ENCODE measurements at places on chromosomes 4 and X.

DNA sequence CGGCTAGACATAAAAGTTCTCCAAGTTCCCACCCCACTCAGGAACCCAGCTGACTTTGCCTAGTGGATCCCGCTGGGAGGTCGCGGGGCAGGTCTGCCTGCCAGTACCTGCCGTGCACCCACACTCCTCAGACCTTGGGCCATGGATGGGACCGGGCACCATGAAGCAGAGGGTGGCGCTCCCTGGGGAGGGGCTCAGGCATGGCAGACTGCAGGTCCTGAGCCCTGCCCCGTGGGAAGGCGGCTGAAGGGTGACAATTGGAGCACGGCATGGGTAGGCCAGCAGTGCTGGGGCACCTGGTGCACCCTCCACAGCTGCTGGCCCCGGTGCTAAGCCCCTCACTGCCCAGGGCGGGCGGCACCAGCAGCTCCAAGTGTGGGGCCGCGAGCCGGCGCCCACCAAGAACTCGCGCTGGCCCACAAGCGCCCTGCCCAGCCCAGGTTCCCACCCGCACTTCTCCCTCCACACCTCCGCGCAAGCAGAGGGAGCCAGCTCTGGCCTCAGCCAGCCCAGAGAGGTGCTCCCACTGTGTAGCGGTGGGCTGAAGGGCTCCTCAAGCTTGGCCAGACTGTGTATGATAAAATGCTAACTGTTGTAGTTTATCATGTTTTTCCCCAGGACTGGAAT, 63.1 kb downstream of the UGT2A2 start:
- no peak for DNase-seq

DNA sequence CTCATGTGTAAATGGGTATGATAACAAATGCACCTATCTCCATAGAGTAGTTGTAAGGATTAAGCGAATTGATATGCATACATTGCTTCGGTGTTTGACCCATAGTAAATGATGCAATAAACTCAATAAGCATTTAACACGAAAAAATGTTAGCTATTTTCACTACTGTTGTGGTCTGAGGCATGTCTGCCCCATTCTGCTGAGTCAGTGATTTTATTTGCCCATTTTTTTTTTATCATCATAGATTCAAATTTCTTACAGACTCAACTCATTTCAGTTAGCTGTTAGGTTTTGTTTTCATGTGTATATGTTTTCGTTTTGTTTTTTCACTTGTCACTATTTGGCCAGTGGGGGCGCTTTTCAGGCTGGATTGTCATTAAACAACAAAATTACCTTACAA, 27.8 kb upstream of the ARHGEF9 start:
- DNase-seq = no peak

DNA sequence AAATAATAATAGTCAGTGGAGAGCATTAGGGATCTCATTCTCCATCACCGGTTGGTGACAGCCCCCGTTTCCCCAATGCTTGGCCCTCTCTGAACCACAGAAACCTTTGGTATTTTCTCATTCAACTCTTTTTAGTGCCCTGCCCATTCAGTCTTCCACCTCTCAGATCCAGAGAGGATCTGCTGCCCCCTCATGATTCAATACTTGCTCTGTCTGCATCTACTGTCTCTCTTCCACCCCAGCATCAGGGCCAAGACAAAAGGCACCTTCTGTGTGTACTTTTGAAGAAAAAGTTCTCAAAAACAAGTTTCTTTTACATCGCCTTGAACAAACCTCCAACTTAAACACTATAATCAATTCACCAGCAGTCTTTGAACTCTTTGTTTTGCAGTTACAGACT, 19.3 kb downstream of the CLTRN start:
- DNase-seq = no peak

GRCh38 chr4:140256941-140257340, 103.0 kb upstream of the MAML3 start:
- DNase-seq = peak; percentile 61

DNA sequence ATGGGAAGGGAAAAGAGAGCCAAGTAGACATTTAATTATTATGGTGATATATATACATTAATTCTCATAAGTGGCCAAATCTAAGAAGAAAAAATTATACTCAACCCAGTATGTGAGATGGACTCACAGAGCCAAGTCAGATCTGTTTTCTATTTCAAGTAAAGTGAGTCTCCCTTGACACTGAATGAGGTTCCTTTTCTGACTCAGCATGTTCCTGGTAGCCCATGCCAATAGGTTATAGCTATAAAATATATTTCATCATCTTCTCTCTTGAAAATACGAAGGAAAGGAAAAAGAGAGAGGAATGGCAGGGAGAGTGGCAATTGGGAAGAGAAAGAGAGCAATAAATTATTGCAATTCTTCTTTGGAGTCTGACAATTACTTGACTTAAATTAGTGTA, 68.8 kb upstream of the GRIA2 start:
- DNase-seq = peak; percentile 25

DNA sequence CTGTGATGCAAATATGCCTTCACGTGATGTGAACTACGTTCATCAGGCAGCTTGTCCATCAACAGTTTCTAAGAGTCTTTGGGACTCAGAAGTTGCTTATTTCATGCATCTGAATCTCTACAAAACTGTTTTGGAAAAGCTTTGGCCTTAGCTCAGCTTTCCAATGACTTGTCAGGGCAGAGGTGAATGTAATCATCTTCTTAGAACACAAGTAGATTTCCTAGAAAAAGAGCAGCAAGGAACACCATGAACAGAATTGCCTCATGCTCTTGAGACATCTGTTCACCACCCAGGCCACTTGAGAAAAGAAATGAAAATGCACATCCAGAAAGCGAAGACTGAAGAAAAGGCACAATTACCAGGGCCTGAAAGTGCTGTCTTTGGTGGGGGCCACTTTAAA, 105.8 kb upstream of the PDHA1 start:
- DNase-seq = no peak

DNA sequence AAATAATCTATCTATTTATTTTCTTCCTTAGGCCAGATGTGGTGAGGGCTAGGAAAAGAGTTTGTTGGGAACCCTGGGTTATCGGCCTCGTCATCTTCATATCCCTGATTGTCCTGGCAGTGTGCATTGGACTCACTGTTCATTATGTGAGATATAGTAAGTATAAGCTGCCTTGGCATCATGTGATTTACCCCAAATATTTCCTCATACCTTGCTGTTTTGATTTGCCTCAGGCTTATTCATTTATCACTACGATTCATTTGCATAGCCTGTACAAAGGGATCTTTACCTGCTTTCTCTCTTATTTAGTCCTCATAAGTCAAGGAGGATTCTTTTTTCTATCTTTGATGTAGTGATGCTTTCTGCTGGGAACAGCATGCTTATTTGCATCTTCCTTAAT, 14.5 kb downstream of the TMPRSS11E start:
- no peak for DNase-seq
